ENCODE measurements at places on chromosomes 2 and 18.

DNA sequence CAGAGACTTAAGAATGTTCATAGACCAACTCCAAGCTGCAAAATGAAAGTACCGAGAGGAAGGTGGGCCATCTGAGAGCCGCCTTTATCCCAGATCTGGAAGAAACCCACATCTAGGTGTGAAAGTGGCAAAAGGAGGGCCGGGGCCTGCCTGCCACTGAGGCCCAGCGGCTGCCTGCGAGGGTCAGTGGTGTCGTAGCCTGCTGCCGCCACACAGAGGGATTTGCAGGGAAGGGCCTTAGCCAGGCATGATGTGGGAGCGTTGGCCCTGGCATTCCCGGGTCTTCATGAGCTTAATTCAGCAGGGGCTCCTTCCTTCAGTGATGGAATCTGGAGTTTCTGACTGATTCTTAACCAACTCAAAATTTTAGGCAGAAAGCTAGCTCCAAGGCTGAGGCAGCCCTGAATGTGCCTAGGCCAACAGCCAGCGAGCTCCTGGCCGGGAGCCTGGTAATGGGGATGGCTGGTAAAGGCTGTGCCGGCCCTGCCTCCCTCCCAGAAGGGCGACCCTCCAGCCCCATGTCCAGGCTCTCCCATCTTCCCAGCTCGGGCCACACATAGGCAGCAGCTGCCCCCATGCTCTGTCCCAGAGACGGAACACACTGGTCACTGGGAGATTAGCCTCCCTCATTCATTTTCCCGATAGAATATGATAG is 230.1 kb downstream of the AGAP1 start:
- DNase-seq = no peak

GRCh38 chr2:240974771-240975572 is 23.4 kb upstream of the SNED1 start:
- DNase-seq = no peak

- DNase-seq = no peak
Measured at GRCh38 chr2:53729143-53729762, 38.4 kb upstream of the CHAC2 start.

DNA sequence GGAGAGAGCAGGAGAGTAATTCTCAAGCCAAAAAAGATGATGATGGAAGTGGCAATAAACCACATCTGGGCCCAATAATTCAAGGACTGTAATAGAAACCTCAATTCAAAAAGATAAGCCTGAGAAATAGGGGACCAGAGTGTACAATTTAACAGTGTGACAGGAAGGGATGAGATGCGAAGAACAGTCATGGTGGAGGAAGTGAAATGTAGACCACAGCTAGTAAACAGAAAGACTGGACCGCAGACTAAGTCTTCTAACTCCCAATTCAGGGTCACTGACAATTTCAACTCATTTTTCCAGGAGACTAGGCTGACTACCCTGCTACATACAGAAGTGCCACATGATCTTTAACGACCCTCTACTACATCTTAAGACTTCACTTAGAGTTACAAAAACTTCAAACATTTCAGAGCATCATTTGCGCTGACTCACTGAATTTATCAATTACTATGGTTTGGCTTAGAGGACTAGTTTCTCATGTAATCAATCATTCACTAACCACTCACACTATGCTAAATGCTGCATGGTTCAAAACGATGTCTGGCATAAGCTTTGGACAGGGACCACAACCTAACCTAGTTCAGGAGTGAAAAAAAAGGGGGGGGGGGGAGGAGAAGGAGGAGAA is 9.0 kb downstream of the CUL3 start:
- DNase-seq = no peak

- no peak for DNase-seq
Measured at GRCh38 chr18:46536215-46536874, 120.7 kb downstream of the LOXHD1 start.

- DNase-seq = no peak
Measured at GRCh38 chr2:30285758-30286157, 54.4 kb downstream of the LBH start.

- DNase-seq = no peak
Measured at GRCh38 chr2:159905926-159906714, 108.1 kb upstream of the CD302 start.

GRCh38 chr2:43481927-43482542 is 113.8 kb downstream of the THADA start:
- no peak for DNase-seq

DNA sequence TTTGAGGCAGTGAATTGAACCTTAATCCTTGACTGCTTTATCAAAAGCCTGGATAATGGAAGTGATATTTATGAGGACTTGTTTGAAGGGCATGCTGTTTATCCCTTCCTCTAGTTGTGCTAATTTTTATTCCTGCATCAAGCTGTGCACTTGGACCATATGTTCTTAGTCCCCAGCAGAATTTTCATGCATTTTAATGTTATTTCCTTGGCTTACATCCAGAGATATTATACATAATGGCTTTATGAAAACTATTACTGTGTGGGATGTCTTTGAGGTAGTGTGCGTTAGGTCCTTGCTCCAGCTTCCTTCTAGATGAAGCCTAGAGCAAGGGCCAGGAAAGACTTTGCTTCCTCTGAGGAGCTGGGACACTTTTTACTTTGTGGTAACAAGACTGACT is 378.4 kb downstream of the LPIN1 start:
- DNase-seq = no peak

GRCh38 chr2:25548601-25549000 is 124.8 kb downstream of the DTNB start:
- DNase-seq = no peak

- no peak for DNase-seq
Measured at GRCh38 chr18:46042571-46043123, 29.4 kb downstream of the PSTPIP2 start.

DNA sequence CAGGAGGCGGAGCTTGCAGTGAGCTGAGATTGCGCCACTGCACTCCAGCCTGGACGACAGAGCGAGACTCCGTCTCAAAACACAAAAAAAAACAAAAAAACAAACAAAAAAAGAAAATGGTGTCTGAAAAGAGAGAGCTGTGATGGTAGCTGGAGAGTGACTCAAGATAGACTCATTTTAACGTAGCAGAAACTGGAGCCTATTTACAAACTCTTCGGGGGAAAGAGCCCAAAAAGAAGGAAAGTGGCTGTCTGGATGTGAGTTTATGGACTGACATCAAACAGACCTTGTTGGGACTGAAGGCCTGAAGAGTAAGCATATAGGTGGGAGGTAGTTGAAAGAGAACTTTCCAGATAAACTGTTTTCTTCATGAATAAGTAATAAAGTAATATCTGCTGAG is 51.8 kb downstream of the LIMS1 start:
- no peak for DNase-seq

DNA sequence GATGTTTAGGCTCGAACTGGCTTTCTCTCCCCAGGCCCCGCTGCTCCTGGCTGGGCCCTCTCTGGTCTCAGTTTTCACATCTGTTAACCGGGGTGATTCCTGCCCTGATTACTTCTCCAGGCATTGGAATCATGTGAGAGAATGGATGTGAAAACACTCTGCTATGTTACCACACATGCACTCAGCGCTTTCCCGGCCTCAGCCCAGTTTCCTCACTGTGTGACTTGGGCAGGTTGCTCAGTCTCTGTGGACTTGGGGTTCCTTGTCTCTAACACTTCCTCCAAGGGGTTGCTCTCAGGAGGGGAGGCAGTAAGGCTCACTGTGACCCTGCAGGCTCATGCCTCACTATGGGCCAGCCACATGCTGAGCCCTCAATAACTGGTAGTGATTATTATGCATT is 230.4 kb upstream of the HS6ST1 start:
- DNase-seq = no peak

- DNase-seq = no peak
Measured at GRCh38 chr18:2997429-2997828, 15.5 kb downstream of the LPIN2 start.
